ENCODE measurements at places on chromosomes 16 and 17. TPM values are rescaled to one million over a fixed set of nuclear protein-coding genes. Genes with fewer than 3 reads are reported as not detected.

Gene KRTAP16-1
- polyA plus RNA-seq = 0.17 TPM

Gene HBA2
- polyA plus RNA-seq = 1.2 TPM

Gene GNGT2
- 4.1 TPM for polyA plus RNA-seq

Gene CDH3
- polyA plus RNA-seq = 0.08 TPM

Gene TBC1D3I
- not detected for polyA plus RNA-seq

Gene TNFRSF17
- not detected for polyA plus RNA-seq

Gene EVPLL
- not detected for polyA plus RNA-seq

Gene KIF2B
- not detected for polyA plus RNA-seq

Gene IGSF6
- 0.13 TPM for polyA plus RNA-seq

Gene WWP2
- polyA plus RNA-seq = 36.3 TPM

Gene MT4
- not detected for polyA plus RNA-seq

Gene C17orf50
- polyA plus RNA-seq = not detected

Gene SYNGR2
- 156 TPM for polyA plus RNA-seq

Gene DNAI2
- 0.23 TPM for polyA plus RNA-seq

Gene SEPTIN1
- 157 TPM for polyA plus RNA-seq

Gene PSMB3
- 589 TPM for polyA plus RNA-seq

Gene HYDIN
- polyA plus RNA-seq = not detected

Gene ZC3H7A
- polyA plus RNA-seq = 46.6 TPM

Gene PIK3R6
- polyA plus RNA-seq = not detected

Gene EPN3
- polyA plus RNA-seq = not detected

Gene SLC9A5
- polyA plus RNA-seq = not detected

Gene ZNRF1
- polyA plus RNA-seq = 3.2 TPM

Gene HOXB5
- polyA plus RNA-seq = not detected

Gene P2RX5
- 16.4 TPM for polyA plus RNA-seq

Gene SRL
- polyA plus RNA-seq = not detected

Gene SDR42E2
- polyA plus RNA-seq = 0.70 TPM

Gene NOS2
- not detected for polyA plus RNA-seq

Gene TMEM132E
- 0.06 TPM for polyA plus RNA-seq

Gene MPV17L
- polyA plus RNA-seq = not detected

Gene SOST
- not detected for polyA plus RNA-seq

Gene LRRC75A
- 1.7 TPM for polyA plus RNA-seq

Gene CES1
- polyA plus RNA-seq = 3.5 TPM

Gene TP53TG3B
- polyA plus RNA-seq = not detected

Gene GSDMA
- polyA plus RNA-seq = 1.1 TPM

Gene PRAC2
- polyA plus RNA-seq = not detected

Gene NPIPA3
- polyA plus RNA-seq = not detected

Gene CCT6B
- polyA plus RNA-seq = 1.3 TPM

Gene GRAPL
- 1.3 TPM for polyA plus RNA-seq

Gene CHST4
- polyA plus RNA-seq = not detected

Gene NUTF2
- 115 TPM for polyA plus RNA-seq

Gene MTSS2
- polyA plus RNA-seq = not detected

Gene SBK1
- 2.8 TPM for polyA plus RNA-seq

Gene TP53TG3
- not detected for polyA plus RNA-seq

Gene PLCG2
- 0.59 TPM for polyA plus RNA-seq

Gene RPH3AL
- 4.8 TPM for polyA plus RNA-seq

Gene CPHXL2
- polyA plus RNA-seq = not detected

Gene PSMD12
- polyA plus RNA-seq = 35.1 TPM

Gene MRPL58
- polyA plus RNA-seq = 73.9 TPM

Gene TERF2IP
- polyA plus RNA-seq = 204 TPM

Gene KRT24
- polyA plus RNA-seq = not detected

Gene CCL17
- polyA plus RNA-seq = not detected

Gene CSH2
- not detected for polyA plus RNA-seq

Gene PABPN1L
- not detected for polyA plus RNA-seq

Gene ZPBP2
- not detected for polyA plus RNA-seq
